GM12878 (cell line): ENCODE measurements at places on chromosomes 2 and 18.

DNA sequence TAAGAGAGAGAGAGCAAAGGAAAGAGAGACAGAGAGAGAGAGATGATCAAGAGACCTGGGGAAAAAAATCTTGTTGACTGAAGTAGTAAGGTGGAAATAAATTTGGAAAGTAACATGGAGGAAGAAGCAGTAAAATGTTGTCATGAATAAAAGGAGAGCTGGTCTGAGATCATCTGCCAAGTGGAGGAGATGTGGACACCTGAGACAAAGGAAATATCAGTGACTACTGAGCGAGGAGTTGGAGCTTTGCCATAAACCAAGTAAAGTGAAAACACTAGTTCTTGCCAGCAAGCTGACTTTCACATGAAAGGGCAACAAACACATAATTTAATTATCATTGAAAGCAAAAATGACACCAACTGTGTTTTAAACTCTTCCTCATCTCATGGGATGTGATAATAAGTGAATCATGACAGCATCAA is 49.0 kb upstream of the DSG1 start:
- DNase-seq, result peak; percentile 51

GRCh38 chr2:217851191-217852020 is 151.4 kb downstream of the TNS1 start:
- no peak for DNase-seq

DNA sequence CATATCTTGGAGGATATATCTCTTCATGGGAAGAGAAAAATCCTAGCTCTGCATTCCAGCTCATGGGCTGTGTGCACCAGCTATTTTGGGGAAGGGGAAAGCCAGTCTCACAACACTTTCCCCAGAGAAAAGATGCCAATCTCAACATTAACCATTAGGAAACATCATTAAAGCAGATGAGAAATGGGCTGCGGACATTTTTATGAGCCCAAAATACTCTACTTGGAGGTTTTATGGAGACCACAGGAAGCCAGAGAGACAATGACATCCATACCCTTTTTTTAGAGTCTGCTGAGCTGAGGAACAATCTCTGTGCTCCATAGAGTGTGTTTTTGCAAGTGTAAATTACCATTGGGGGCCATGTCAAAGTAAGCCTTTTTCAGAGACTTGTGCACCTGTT is 213.7 kb downstream of the TRIB2 start:
- DNase-seq, result no peak

GRCh38 chr18:26085056-26085455 is 5.4 kb downstream of the SS18 start:
- DNase-seq, result no peak

DNA sequence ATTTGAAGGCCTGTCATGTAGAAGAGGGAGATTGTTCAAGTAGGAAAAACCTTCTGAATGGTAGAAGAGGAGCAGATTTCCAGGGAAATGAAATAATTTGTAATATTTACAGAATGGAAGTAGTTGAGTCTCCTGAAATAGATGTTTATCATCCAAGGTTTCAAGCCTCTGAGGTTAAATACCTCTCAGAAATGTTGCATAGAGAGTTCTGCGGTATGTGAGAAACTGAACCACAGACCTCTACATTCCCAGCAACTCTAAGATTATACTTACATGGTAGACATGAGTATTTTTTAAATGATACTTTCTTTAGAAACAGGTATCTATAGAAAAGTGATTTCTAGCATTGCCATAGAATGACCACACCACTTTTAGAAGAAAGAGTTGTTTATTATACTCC is 379.8 kb upstream of the FANCL start:
- no peak for DNase-seq

- no peak for DNase-seq
Measured at GRCh38 chr2:239459606-239460005, 58.8 kb upstream of the HDAC4 start.

DNA sequence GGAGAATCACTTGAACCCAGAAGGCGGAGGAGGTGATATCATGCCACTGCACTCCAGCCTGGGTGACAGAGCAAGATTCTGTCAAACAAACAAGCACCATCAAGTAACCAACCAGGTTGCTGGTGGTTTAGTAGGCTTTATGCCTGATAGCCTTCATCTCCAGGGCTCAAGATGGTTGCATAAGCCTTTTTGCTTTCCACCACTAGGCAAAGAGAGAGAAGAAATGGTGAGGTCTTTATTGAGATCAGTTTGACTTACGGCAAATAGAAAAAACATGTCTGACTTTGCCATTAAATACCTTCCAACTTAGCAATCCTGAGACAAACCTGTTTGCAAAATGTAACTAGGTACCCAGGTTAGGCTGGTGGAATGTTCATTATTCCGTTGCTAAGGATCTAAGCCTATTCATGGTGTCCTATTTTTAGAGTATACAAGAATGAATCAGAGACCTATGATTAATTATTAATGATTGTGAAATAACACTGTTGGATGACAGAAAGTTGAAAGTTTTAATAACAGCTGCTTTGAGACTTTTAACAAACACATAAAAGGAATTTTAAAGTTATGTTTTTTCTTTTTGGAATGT is 53.5 kb upstream of the SLC38A11 start:
- no peak for DNase-seq

- no peak for DNase-seq
Measured at GRCh38 chr18:68840554-68841263, 42.8 kb downstream of the CCDC102B start.

GRCh38 chr2:64404002-64404731 is 49.8 kb upstream of the LGALSL start:
- DNase-seq, result no peak
